ENCODE measurements at places on chromosomes 6 and 20.

DNA sequence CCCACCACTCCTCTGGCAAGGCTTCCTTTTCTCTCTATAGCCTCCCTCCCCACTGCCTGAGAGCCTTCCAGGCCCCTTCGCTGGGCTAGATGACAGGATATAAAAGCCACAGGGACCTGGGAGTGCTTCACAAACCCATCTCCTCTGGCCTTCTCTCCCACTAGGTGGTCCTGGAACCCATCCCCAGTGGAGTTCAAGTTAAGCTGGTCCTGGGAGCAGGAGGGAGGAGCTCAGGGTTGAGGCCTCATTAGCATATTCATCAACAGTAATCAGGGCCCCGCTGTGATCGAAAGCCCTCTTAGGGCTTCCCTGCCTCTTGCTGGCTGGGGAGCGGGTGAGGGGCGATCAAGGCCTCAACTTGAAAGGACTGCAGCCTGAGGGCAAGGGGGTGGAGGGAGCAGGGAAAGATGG lies 9.1 kb downstream of the EBF4 start:
- no peak for DNase-seq

GRCh38 chr20:42110301-42110700 lies 492.1 kb upstream of the CHD6 start:
- no peak for DNase-seq

DNA sequence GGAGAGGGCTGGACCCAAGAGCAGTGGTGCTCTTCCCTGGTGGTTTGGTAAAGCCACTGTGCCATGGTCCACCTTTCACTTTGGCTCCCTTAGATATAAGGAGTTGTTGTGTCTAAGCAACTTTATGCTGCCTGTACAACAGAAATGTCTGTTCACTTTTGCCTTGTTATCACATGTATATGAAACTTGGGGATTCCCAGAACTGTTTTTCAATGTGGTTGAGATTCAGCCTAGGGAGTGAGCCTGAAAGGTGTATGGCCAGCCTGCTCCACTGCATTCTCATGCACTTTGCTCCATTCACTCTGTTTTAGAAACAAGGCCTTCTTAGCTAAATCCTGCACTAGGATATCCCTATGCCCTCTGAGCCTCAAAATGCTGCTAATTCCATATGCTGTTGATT lies 234.5 kb upstream of the THEMIS start:
- no peak for DNase-seq

GRCh38 chr6:34027445-34027936 lies 118.4 kb downstream of the GRM4 start:
- no peak for DNase-seq

DNA sequence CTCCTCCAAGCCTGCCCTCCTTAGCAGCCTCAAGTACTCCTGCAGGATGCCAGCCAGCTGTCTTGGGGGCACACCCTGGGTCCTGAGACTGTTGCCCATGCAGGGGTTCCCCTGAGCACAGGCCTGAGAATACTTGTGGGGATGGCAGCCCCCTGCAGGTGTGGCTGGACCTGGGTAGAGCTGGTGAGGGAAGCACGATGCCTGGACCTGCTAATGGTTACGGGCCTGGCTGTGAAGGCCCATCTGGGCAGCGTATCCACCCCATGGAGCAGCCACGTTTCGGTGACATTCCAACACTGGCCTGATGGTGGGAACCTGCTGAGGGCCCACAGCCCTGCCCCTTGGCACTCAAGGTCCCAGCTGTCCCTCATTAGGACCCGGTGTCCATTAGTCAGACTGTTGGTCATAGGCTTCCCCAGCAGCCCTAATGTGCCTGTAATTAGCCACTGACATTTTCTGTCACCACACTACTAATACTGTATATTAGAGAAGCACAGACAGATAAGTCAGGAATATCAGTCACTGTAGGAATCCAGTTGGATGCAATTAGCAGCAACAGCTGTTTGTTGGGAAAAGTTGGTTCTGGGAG lies 20.3 kb downstream of the CCDC167 start:
- DNase-seq, result no peak

DNA sequence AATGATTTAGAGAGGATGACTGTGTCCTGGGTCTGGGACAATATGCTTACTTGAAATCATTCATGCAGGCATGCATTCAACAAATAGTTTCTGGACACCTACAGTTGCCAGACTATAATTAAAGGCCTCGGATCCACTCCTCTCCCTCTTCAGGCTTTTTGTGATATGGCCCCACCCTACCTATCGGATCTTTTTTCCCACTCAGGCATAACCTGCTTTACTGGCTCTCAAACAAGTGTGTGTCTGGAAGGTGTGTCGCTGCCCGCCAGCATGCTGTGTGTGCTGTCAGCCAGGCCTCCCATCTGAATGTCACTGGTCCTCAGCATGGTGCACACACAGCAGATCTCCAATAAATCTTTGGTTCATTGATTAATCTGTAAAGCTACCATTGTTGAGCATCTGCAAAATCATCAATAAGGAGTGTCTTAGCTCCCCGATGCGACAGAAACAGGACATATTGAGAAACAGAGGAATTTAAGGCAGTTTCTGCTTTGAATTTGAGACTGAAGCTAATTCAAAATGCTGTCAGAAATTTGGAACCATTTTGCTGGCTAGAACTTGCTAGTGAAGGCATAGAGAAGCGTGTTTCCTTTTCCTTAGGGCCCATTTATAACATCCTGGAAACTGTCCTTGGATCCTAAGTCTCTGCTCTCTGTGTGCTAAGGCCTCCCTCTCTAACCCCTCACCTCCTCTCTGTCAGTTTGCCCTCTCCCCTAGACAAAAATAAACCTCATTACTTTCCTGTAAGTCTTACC lies 23.5 kb upstream of the CCN6 start:
- DNase-seq, result peak; percentile 4

- no peak for DNase-seq
Observed at GRCh38 chr20:23551383-23551782, 16.9 kb downstream of the CST9L start.

DNA sequence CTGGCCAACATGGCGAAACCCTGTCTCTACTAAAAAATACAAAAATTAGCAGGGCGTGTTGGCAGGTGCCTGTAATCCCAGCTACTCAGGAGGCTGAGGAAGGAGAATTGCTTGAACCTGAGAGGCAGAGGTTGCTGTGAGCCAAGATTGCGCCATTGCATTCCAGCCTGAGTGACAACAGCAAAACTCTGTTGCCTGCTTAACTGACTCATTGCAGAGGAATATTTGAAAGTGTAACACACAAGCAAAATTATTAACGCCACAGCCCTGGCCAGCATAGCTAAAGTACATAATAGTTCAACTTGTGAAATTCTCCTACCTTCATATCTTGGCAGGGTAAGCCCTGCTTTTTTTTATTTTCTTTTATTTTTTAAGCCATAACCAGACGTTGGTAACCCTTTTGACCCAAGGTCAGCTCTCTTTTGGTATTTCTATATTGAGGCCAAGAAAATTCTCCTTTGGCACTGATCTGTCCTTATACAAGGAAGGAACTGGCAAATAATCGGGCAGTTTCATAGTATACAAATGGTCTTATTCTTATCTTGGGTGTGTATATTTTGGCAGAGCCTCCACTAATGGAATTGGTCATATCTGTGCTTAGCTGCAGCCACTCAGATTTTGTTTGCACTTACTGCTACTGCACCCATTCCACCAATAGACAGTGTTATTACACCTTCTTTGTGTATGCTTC lies 4.0 kb upstream of the ADGRF5 start:
- no peak for DNase-seq

- no peak for DNase-seq
Observed at GRCh38 chr20:51354769-51355319, 187.7 kb downstream of the NFATC2 start.

All from NCI-H187 treated with DMSO at 0.1 percent for 48 hours (cell line).